ENCODE measurements at places on chromosomes 11 and 22.
A peak's percentile ranks its signal among the peaks of the same experiment; 100 is the strongest.

DNA sequence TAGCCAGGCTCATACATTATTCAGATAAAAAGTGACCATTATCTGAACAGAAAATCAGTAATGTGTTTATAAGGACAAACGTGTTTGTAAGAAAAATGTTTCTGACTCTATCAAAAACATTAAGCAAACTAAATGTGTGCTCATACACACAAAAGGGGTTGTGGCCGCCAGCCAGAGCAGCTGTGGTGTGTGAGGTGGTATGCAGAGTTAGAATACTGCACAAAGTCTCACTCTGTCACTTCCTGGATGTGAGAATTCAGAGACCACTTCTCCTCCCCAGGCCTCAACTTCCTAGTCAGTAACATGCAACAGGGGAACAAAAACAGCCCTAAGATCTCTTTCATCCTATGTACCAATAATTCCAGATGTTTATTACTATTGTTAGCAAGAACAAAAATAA, 9.4 kb downstream of the OR5B21 start:
- no peak for DNase-seq

- DNase-seq = no peak
These were observed 47.9 kb upstream of the ADORA2A start for GRCh38 chr22:24379536-24379935.

GRCh38 chr11:63986156-63986931, at the start of gene OTUB1:
Gene OTUB1, plus strand, starts transcription at chr11:63986438. Its CDS starts 19 bp downstream, at chr11:63986457.
- peak; percentile 98 for DNase-seq

DNA sequence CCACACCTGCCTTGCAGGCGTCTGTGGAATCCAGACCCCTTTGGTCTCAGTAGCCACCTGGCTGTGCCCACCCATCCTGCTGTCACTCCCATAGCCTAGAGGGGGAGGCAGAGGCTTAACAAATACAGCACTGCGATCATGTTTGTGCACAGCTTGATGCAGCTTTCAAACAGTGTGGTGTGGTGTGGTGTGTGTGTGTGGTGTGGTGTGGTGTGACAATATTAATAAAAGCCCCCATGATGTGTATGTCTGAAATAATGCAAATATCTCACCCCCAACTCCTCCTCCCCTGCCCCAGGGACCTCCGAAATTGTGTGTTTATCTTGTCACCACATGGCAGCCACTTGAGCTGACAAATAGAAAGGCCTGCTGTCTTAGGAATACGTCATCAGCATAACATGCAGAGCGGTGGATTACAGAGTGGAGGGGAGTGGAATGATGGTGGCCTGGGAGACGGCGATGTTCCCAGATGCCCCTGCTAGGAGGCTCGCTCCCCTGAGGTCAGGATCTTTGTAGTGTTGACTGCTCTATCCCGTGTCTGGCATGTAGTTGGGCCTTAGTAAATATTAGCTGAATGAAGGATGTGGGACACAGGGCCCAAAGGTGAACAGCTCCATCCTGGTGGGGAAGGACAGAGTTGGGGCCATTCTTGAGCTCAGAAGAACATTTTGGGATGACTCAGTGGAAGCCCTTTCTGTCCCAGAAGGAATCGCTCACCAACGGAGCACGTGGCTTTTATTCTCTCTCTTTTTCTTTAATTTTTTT, 2.8 kb downstream of the PDXP start:
- DNase-seq = no peak

GRCh38 chr11:119918347-119918746, 189.3 kb upstream of the NECTIN1 start:
- DNase-seq = no peak

GRCh38 chr22:43837666-43838065, 24.6 kb downstream of the SULT4A1 start:
- no peak for DNase-seq

- DNase-seq = no peak
These were observed 9.2 kb downstream of the APOA4 start for GRCh38 chr11:116813781-116814471.

DNA sequence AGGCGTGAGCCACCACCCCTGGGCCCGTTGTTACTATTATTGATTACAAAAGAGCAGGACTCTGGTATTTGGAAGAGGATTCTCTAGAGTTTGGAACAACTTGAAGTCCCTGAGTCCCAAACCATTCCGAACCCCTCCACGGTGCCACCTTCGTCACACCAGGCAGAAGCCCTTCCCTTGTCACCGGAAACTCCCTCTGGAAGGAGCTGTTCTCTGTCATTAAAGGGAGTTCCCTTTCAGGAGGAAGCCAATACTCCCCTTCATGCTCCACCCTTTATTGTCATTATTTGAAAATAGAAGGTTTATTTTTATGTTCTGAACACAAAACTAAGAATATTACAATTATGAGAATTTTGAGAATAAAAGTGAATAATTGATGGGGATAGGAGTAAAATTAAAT, 5.1 kb upstream of the C11orf24 start:
- DNase-seq = no peak

DNA sequence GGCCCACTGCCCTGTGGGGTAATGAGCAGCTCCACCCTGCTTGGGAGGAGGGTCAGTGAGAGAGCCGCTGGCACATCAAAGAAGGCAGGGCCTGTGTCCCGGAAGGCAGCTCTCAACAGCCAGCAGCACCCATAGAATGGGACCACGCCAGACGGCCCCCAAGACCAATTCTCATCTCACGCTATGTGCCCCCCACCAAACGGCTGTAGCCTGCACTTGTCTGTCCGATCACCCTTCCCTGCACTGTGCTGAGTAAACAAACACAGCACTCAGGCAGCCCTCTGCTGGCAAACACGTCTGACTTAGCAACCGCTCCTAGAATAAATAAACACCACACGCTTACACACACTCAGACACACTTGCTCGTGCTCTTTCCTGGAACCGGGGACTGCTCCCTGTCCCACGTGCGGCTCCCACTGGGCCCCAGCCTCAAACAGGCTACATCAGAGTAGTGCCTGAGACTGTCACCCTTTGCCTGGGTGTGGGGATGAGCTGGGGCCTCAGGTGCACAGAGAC, 53.2 kb upstream of the CDON start:
- no peak for DNase-seq

GRCh38 chr11:63779039-63779438, 10.5 kb upstream of the ZFTA start:
- no peak for DNase-seq

- no peak for DNase-seq
These were observed 228.2 kb upstream of the DDI1 start for GRCh38 chr11:103808252-103808651.

DNA sequence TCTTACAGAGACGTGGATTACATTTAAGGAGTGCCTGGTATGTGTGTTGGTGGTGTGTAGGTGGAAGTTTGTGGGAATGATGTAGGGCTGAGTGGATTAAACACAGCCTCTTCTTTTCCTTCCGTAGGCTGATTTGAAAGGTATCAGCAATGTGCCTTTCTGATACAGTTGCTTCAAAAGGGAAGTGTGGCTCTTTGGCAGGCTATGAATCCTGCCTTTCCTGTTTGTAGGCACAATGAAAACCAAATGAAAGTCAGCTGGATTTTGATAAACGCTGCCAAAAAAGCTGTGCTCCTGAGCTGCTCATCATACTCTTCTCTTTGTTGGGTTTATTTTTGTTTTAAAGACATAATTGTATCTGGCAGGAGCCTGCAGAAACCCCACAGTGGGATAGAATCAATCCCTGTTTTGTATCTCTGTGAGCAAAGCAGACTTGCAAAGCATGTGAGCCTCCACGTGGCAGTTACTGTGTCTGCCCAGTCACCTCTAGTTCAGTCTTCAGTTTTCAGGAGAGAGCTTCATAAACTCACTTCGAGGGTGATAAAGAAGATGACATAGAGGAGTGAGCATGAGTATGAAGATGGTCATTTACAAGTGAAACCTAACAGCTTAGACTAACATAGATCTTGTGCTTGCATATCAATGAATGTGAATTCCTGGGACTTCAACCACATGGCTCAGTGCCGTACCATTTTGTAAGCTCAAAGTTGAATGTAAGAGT, 655.7 kb upstream of the KIRREL3 start:
- no peak for DNase-seq

GRCh38 chr11:132078264-132079076, 708.1 kb downstream of the NTM start:
- DNase-seq = no peak

DNA sequence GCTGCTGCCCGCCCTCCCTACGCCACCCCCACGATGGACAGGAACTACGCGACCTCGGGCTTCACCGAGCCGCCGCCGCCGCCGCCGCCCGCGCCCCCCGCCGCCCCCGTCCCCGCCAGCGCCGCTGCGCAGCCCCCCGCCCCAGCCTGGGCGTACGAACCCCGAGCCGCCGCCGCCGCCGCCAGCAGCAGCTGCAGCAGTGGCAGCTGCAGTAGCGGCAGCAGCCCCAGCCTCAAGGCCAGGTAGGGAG, 407 bp downstream of the QSER1 start:
- no peak for DNase-seq

- no peak for DNase-seq
These were observed 138.5 kb downstream of the ARHGAP42 start for GRCh38 chr11:100825626-100826025.

DNA sequence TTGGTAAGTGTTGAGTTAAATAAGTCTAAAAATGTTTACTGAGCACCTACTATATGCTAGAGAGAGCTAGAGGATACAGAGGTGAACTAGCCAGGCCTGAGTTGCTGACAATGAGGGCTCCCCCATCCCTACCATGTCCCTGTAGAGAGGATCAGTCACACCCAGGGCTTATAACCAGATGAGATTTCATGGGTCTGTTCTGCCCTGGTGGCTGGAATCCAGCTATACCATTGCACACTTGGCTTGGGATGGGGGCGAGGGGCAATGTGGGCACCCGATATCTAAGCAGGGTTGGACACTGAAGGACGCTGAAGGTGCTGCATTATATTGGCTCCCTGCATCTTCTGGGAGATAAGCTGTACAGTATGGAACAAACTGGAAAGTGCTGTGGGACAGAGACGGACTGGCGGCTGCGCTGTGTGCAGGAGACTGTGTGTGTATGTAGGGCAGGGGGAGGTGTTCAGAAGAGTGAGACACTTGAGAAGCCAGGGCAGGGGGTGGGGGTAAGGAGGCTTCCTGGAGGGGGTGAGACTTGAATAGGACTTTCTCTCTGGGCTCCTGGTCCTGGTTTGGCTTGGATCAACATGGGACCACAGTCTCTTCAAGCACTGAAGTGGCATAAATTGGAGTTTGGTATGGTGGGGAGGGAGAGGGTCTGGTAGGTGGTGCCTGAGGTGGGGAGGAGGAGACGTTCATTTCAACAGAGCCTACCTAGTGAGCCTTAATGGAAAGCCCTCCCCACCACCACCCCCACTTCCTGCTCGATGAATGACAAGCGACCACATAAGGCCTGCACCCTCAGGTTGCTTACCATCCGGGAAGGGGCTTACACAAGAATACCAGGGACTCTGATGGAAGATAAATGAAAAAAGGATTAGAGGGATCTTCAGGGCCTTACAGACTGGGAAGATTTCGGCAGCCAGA, 1.8 kb downstream of the CD82 start:
- no peak for DNase-seq

DNA sequence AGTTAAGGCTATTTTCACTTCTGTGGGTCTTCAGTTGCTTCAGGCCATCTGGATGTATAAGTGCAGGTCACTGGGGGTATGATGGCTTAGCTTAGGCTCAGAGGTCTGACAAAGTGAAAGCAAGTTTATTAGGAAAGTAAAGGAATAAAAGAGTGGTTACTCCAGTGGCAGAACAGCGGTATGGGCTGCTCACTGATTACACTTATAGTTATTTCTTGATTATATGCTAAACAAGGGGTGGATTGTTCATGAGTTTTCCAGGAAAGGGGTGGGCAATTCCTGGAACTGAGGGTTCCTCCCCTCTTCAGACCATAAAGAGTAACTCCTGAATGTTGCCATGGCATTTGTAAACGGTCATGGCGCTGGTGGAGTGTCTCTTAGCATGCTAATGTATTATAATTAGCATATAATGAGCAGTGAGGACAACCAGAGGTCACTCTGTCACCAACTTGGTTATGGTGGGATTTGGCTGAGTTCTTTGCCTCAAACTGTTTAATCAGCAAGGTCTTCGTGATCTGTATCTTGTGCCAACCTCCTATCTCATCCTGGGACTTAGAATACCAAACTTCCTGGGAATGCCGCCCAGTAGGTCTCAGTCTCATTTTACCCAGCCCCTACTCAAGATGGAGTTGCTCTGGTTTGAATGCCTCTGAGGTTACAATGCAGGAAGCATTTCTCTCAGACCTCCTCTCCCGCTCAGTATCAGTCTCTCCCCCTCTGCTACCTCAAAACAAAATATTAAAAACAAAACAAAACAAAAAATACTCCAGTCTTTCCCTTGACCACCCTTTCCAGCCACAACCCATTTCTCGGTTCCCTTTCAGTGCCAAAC, 106.6 kb upstream of the SLC22A12 start:
- DNase-seq = no peak

DNA sequence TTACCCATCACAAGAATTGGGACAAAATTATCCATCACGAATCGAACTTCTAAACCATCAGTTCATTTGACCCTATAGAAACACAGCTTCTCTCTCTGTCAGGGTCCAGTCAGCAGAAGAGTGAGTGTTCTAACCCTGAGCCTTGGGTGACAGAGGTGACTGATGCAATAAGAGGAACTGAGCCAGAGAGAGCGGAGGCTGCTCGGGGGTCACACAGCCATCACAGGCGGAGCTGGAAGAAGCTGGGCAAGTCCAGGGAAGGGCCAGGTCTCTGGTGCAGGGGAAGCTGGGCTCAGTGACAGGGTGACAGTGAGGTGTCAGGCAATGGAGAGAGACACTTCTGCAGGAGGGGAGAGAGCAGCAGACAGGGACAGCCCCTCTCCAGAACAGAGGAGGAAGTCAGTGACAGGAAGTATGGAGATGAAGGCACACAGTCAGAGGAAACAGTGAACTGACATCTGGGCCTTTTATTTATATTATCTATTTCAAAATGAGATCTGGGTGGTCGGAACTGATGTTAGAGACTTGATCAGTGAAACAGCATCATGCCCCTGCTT, 184.0 kb upstream of the TBCEL start:
- no peak for DNase-seq

DNA sequence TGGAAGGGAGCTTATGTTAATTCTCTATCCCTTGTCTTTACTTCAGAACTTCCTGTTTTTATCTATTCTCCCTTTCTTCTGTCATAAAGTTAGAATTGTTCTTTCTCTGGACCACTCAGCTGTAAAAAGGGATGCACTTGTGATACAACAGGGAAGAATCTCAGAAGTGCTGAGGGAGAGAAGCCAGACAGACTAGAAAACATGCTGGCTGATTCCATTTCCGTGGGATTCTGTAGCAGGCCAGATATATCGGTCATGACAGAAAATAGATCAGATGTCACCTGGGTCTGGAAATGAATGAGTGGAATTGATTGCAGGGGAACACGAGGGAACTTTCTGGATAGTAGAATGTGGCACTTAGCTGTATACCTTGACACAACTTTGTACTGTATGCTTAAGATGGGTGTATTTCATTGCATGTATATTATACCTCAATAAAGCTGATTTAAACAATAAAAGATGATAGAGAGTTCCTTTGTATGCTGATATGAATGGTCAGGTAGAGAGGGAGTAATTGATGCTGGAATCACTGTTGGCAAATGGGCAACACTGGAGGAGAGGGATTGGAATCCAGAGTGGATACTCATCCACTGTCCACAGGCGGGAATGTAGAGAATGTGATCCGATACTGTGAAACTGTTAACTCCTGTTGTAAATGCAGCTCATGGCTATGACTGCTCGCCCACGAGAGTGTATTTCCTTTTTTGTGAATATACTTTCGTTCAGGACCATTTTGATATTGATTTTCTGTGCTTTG, 59.6 kb downstream of the ATXN10 start:
- no peak for DNase-seq
